Thoracic aorta (tissue), 2 donors: ENCODE measurements at places on chromosomes 7 and 10.

DNA sequence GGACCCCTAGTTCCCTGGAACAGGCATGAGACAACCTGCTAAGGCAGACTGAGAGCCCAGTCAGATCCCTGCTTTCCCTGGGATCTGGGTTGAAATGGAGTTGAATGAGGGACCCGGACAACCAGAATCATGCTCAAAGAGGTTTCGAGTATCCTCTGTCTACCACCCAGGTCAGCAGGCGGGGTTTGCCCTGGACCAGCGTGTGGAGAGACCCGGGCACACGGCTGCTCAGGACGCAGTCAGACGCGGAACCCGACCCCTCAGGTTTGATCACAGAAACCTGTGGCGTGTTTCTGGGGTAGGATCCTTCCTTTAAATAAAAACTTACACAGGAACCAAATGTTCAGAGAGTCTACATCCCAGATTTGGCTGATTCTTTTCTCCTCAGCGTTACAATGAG, 330.6 kb downstream of the PTPRN2 start:
- no peaks in the 10 kb centered on the region for H3K36me3 ChIP-seq
- no peak overlapping the region for H3K4me3 ChIP-seq
- H3K27me3 ChIP-seq = no peaks in the 10 kb centered on the region
- H3K27ac ChIP-seq = no peak overlapping the region

GRCh38 chr7:127530148-127530547, 55.2 kb downstream of the GCC1 start:
- H3K4me3 ChIP-seq = no peak overlapping the region
- DNase-seq = no peak
- peaks cover 4% of the 10 kb centered on the region for H3K27me3 ChIP-seq
- H3K27ac ChIP-seq = no peak overlapping the region
- H3K36me3 ChIP-seq = no peaks in the 10 kb centered on the region
- H3K4me1 ChIP-seq = no peaks in the 10 kb centered on the region

GRCh38 chr7:110839866-110840265, 251.1 kb upstream of the LRRN3 start:
- no peaks in the 10 kb centered on the region for H3K36me3 ChIP-seq
- no peaks in the 10 kb centered on the region for H3K27me3 ChIP-seq
- H3K27ac ChIP-seq = no peak overlapping the region
- DNase-seq = no peak

DNA sequence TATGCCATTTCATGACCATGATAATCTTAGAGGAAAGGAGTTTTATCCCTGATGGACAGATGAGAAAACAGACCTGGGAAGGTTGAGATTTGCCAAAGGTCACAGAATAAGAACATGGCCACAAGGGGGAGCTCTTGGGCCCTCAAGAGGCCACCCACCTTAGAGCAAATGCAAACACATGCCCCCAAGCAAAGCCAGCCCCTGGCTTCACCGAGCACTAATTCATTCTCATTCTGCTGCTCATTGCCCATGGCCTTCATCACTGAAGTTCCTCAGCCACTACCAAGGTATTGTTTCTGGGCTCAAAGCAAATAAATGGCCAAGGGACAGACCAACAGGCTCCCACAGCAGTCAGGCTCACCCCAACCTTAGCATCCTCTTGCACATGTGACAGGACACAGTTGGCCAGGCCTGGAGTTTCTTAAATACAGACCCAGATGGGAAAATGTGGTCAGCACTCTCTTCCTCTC, 44.2 kb downstream of the PDLIM1 start:
- peak; percentile 55 for DNase-seq
- peak overlapping the region; percentile 78 for H3K27ac ChIP-seq
- H3K27me3 ChIP-seq = no peaks in the 10 kb centered on the region

GRCh38 chr7:79055722-79056415, 397.6 kb downstream of the MAGI2 start:
- H3K36me3 ChIP-seq = no peaks in the 10 kb centered on the region
- no peaks in the 10 kb centered on the region for H3K27me3 ChIP-seq
- H3K4me1 ChIP-seq = no peaks in the 10 kb centered on the region
- H3K4me3 ChIP-seq = no peak overlapping the region
